ENCODE measurements at places on chromosomes 16 and 17.

DNA sequence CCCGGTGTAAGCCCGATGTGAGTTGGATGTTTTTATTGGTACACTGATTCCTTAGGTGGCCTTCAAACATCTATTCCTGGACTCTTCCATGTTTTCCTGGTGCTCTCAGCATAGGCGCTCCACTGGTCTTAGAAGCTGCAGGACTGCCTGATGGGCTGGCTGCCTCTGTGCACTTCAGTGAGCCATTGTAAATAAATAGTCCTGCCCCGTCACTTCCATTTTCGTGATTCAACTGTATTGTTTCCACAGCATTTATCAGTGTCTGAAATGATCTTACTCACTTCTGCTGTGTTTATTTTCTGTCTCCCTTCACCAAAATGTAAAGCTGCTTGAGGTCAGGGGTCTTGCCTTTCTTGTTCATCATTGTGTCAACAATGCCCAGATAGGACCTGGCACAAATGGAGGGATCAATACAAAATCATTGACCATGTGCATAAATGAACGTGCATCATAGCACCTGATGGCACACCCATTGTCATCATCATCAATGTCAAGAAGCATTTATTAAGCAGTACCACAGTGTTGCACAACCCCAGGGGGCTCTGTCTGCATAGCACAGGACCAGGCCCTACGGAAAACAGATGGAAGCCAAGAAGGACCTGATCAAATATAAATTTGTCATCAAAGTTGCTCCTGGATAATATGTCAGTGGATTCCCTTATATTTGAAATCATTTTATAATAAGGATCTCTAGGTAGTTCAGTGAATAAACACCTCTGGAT, 66.6 kb upstream of the CPHXL start:
- no peak for DNase-seq

DNA sequence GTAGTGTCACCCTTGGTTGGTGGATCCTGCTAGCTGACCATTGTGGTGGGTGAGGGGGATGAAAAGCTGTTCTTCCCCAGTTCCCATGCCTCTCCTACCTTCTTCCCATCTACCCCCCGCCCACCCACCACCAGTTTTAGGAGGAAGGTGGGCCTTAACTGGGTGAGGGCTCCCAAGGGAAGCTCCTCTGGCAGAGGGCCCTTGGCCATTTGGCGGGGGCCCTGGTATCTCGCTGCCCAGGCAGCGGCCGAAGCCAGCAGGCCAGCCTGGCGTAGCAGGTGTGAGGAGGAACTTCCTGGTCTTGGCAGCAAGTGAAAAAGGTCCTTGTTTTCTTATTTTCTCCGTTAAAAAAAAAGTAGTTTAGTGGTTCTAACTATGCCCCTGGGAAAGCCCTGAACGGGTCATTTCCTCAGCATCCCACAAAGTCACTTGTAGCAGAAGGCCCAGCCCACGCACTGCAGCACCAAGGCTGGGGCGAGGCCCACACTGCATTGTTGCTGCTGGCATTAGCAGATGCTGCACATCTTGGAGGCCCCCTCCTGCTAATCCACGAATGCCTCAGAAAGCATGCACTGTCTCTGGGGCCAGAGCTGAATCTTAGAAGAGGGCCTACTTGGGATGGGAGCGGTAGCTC, 72.5 kb downstream of the MPRIP start:
- DNase-seq: peak; percentile 16

GRCh38 chr17:82566129-82566960, 46.8 kb downstream of the FOXK2 start:
- DNase-seq: no peak

GRCh38 chr16:82094942-82095540, 60.0 kb downstream of the HSD17B2 start:
- DNase-seq: no peak

GRCh38 chr17:4648741-4649140, 7.3 kb upstream of the ALOX15 start:
- no peak for DNase-seq

- no peak for DNase-seq
These were observed 1.5 kb downstream of the SLC16A6 start for GRCh38 chr17:68289473-68289872.

DNA sequence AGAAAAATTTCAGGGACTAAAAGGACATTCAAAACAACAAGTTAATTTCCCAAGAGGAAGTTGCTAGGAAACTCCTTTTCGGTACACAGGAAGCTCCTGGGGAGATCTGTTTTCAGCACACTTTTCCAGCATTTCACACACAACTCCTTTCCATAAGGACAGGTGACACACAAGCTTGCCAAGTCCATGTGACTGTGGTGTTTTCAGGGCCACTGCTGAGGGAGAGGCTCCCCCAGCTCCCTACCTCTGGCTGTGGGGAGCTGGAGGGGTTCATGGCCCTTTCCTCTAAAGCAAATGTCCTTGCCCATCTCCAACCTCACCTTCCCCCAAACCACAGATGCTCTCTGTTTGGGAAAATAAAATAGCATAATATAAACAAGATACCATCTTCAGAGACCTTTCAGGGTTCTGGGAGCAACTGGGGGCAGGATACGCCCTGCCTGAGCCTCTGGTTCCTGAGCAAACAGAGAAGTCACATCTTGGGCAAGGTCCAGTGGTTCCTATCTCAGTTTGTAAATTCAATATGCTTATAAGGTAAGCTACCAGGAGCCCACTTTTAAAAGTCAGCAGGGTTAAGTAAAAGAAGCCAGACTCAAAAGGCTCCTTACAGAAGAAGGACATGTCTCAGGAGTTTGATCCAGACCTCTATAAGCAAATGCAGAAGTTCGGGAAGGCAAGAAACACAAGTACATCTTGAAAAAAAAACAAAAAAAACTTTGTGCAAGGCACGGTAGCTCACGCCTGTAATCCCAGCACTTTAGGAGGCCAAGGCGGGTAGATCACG, 3.0 kb downstream of the PDZD9 start:
- no peak for DNase-seq

DNA sequence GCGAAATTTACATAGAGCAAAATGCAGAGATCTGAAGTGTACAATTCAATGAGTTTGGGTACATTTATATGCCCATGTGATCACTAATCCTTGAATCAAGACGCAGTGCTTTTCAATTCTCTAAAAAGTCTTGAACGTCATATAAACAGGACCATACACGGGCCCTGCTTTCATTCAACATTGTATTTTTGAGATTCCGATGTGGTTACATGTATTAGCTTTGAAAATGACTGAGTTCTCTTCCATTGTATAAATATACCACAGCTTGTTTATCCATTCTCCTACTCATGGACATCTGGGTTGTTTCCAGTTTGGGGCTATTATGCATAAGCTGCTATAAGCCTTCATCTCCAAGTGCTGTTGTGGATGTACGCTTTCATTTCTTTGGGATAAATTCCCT, 45.5 kb downstream of the ZCCHC14 start:
- no peak for DNase-seq

GRCh38 chr17:47955497-47956461, 1.9 kb downstream of the PRR15L start:
- DNase-seq: no peak

DNA sequence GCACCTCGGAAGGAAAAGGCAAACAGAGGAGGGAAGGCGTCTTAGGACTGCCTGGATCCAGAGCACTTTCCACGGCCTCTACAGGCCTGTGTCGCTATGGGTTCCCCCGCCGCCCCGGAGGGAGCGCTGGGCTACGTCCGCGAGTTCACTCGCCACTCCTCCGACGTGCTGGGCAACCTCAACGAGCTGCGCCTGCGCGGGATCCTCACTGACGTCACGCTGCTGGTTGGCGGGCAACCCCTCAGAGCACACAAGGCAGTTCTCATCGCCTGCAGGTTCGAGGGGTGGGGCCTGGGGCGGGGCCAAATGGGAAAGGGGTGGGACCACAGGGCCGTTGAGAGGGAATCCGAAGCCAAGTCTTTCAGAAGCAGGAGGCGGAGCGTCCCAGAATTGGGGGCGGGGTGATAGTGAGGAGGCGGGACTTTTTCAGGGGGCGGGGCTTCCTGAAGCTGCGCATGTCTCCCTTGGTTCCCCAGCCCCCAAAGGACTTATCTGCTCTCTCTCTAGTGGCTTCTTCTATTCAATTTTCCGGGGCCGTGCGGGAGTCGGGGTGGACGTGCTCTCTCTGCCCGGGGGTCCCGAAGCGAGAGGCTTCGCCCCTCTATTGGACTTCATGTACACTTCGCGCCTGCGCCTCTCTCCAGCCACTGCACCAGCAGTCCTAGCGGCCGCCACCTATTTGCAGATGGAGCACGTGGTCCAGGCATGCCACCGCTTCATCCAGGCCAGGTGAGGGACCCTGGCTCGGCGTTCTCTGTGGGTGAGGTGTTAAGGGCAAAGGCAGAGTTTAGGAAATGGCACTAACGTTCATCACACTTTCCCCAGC, 939 bp downstream of the BCL6B start:
- peak; percentile 91 for DNase-seq

DNA sequence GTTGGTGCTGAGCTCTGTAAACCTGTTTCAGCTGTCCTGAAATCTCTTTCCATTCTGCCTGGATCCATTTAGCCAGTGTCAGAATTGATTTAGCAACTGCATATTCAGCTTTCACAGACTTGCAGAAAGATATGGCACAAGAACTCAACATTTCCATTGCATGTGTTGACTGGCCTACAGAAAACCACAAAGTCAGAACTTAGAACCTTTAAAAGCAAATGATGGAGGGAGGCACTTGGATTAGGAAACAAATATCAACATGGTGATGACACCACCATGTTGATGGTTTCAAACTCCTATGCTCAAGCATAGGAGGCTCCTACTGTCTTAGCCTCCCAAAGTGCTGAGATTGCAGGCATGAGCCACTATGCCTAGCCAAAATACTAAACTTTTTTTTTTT, 52.3 kb upstream of the ARL6IP1 start:
- no peak for DNase-seq

DNA sequence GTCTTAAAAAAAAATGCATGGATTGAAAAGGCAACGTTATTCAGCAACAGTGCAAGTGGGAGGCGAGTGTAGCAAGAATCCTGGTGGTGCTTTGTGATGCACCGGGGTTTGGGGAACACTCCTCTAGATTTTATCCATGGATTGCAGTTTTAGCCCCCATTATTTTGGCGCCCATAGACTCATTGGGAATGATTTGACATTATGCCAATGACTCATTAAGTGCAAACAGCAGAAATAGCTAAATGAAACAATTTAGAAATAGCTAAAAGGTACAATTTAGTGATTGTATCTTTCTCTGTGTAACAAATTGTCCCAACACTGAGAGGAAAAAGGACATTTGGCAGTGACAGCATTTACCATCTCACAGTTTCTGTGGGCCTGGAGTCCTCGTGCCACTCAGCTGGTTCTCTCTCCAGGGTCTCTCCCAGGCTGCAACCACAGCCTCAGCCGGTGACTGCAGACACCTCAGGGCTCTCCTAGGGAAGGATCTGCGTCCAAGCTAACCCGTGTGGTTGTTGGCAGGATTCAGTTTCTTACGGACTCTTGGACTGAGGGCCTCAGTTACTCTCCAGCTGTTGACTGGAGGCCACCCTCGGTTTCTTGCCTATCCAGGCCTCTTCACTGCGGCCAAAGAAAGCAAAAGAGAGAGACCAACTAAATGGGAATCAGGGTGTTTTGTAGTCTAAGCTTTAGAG, 398.7 kb downstream of the SNX29 start:
- peak; percentile 24 for DNase-seq

DNA sequence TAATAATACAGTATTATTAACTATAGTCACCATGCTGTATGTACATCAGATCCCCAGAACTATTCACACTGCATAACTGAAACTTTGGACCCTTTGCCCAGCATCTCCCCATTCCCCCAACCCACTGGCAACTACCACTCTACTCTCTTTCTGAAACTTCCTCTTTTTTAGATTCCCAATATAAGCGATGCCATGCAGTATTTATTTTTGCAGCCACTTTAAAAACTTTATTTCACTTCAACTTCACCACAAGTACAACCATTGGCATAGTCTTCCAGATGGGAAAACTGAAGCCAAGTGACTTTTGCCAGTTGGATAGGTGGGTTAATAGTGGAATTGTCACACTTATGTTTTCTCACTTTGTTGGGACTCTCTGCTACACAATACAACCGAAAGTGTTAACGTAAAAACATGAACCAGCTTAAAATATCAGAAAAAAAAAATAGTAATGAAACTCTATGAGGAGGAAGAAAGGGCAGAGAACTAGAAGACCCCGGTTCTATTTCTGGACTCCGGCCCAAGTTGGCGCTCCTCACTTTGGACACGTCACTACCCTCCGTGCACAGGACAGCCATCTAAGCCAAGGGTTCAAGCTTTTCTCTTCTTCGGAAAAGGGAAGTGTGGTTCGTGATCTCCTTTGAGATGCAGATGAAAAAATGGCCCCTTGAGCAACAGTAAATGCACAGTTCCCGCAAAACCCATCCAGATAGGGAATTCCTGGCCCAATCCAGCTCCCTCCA, 743 bp downstream of the SHCBP1 start:
- DNase-seq: no peak

DNA sequence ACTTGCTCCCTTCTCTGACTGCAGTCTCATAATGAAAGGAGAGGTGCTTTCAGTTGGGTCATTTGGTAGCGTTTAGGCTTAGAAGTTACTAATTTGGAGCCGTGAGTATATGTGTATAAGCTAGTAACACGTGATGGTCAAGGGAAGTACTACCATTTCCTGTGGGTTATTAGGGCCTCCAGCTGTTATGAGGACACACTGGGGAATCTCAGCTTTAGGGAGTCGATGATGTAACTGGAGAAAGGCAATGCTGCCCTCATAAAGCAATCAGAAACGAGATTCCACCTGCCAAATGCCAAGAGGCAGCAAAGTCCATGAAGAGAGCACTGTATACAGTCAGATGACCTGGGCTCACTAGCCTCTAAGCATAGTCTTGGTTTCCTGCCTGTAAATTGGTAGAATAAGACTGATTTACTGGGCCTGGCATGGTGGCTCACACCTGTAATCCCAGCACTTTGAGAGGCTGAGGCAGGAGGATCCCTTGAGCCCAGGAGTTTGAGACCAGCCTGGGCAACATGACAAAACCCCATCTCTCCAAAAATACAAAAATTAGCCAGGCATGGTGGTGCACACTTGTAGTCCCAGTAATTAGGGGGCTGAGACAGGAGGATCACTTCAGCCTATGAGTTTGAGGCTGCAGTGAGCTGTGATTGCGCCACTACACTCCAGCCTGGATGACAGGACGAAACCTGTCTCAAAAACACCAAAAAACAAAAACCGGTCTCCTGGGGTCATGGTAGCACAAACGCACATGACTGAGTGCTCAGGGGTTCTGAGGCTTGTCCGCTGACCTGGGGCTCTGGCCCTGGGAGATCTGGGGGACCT, 53.0 kb downstream of the SF3B3 start:
- DNase-seq: no peak

DNA sequence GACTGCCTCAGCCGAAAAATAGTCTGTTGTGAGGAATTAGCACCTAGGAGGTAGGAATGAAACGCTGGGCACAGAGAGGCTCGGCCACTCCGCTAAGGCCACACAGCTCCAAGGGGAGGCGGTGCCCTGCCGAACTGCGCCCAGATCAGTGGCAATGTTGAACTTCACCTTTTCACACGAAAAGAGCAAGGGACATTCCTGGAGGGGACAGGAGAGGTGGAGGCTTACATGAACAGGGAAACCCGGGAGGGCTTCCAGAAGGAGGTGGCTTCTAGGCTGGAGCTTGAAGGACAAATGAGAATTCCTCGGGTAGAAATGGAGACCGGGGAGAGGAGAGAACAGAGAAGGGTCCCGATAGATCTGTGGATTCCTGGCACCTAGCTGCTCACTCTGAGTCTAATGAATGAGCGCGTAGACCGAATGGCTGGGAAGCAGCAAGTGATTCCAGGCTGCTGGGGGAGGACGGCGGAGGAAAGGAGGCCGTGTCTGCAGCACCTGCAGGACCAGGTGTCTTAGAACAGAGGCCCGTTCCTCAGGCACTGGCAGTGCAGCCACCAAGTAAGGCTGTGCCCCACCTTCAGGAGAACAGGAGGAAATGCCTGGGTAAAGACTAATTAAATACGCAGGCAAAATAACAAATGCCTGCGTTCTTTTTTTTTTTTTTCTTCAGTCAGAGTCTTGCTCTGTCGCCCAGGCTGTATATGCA, 722 bp upstream of the SLC38A10 start:
- DNase-seq: no peak

All from left ventricle myocardium inferior (tissue), 1 donor.